ENCODE measurements at places on chromosomes 2 and 18.

DNA sequence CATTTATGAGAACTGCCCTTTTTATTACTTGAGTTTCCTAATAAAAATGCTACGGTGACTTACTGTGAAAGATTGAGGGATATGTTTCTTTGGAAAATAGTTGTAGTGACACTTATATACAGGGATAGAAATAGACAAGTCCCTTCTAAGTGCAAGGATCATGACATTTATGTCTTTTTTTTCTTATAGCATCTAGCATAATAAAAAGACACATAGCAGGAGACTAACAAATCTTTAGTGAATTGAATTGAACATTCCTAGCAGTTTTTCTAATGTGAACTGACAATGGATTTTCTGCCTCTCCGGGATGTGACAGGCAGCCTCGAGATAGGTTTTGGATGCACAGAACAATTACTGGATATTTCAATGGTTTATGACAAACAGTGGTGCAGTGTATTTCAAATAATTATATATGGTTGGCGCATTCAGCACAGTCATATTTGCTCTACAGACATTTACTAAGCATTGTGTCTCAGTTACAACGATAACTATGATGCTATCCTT lies 562.8 kb downstream of the ADCYAP1 start:
- DNase-seq, result no peak

- no peak for DNase-seq
Measured at GRCh38 chr2:83067947-83068346, 1391.1 kb downstream of the SUCLG1 start.

GRCh38 chr2:200705305-200706041 lies 106.2 kb upstream of the BZW1 start:
- DNase-seq, result no peak

GRCh38 chr2:220585241-220585640 lies 957.8 kb downstream of the SLC4A3 start:
- no peak for DNase-seq

- DNase-seq, result no peak
Measured at GRCh38 chr2:237465515-237466148, 21.4 kb upstream of the MLPH start.

- DNase-seq, result no peak
Measured at GRCh38 chr18:12679183-12679786, 21.4 kb upstream of the SPIRE1 start.

DNA sequence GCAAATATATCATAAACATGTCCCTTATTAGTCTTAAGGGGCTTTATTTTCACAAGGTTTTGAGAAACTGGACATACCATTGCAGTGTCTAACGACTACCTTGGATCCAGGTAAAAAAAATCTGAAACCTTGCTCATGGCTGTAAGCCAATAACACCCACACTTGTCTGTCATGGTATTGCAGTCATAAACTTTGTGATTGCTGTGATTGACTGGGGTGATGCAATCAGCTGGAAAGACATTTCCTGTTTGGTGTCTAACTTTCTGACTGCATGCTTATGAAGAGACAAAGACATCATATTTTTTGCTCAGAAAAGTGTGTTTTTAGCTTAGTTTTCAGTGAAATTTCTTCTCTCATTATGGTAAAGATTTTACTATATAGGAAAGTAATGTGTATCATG lies 635.0 kb downstream of the TSN start:
- no peak for DNase-seq

GRCh38 chr18:25962176-25962575 lies 128.2 kb downstream of the SS18 start:
- DNase-seq, result no peak
